ENCODE measurements at places on chromosomes 1 and 21.

- no peak for DNase-seq
These were observed 857.9 kb downstream of the BRINP3 start for GRCh38 chr1:189619682-189620332.

DNA sequence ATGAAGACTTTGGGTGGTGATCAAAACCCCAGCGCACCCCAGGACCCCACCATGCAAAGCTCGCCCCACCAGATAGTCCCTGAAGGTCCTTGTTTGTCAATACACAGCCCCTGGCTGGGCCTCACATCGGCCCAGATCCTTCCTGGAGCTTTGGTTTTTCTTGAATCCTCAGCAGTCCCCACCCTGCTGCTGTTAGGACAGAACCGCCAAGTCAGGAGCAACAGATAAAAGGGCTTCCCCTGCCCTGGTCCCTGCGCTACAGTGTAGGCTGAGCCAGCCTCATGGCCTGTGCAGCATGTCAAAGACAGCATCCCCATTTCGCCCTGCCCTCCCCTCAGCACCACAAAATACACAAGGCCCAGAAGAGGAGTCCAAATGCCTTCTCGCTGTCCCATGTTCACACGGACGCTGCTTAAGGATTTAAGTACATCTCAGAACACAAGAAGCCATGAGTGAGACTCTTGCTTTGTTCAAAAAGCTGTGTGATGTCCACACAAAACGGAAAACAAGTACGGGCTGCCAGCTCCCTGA lies 65.7 kb downstream of the PSMG1 start:
- no peak for DNase-seq

DNA sequence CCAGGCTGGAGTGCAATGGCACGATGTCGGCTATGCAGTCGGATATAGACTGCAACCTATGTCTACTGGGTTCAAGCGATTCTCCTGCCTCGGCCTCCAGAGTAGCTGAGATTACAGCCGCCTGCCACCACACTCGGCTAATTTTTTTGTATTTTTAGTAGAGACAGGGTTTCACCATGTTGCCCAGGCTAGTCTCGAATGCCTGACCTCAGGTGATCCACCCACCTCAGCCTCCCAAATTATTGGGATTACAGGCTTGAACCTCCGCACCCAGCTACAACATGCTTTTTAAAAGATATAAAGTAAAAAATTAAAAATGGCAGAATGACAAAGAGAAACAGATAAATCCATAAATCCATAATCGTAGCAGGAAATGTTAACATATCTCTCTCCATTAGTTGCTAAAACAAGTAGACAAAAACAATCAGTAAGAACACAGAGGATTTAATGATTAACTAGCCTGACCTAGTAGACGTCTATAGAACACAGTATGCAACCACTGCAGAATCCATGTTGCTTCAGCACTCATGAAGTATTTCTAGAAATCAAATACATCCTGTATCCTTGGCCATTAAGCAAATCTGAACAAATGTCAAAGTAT lies 59.9 kb upstream of the SPOCD1 start:
- no peak for DNase-seq

DNA sequence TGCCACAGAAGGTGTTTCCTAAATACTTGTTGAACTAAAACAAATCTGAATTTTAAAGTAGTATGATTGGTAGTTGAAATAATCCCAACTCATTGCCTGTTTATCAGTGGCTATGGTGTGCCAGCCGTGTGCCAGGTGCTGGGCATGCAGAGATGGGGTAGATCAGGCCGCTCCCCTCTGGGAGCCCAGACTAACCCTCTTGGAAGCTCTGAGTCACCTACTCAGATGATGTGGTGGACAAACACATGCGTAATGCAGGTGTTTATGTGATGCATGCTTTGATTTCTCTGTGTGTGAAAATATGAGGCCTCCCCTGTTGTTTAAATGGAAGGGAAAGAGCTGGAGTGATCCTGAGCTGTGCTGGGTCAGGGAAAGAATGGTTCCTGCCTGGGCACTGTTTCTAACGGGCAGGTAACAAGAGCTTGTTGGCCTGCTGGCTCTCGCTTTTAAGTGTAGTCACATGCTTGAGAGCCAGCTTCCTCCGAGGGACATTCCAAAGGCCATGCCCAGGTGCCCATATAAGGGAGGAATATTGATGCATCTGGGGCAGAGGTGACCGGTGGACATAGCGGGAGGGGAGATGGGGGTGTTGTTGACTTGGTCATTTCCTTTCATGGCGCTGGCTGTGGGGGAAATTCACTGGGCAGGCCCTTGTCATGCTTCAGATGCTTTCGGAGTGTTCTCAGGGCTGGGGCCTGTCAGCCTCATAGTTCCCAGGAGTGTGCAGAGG lies 10.2 kb downstream of the MFN2 start:
- DNase-seq, result no peak

GRCh38 chr21:16187603-16188301 lies 458.0 kb downstream of the USP25 start:
- no peak for DNase-seq

DNA sequence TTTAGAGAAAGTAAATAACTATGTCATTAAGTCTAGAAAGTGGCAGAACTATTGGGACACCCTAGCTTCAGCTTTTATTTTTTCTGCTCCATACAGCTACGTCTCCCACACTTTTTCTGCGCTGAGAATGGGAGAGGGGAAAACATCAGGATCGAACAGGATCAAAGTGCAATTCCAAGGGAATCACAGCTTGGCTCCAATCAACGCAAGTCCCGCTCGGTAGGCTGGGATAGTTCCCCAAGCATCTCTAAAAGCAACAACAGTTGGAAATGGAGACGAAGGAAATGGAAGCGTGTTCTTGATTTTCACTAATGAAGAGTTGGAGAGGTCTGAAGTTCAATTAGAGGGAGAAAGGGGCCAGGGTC lies 536 bp downstream of the HMGCL start:
- DNase-seq, result no peak

DNA sequence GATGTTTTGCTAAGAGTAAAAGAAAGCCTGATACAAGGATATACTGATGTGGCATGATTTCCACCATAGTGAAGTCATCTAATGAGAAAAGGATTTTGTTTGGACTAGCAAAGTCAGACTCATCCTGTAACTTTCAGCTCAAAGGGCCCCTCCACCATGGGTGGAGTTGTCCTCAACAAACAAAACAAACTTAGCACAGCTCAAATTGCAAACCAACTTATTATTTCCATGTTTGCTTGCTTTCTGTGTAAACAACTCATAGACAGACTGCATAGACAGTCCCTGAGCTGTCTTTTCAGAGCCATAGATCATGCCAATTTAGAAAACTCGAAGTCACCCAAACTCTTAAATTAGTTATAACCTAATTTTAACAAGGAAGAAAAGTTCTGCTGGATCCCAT lies 69.4 kb upstream of the VAV3 start:
- DNase-seq, result no peak

DNA sequence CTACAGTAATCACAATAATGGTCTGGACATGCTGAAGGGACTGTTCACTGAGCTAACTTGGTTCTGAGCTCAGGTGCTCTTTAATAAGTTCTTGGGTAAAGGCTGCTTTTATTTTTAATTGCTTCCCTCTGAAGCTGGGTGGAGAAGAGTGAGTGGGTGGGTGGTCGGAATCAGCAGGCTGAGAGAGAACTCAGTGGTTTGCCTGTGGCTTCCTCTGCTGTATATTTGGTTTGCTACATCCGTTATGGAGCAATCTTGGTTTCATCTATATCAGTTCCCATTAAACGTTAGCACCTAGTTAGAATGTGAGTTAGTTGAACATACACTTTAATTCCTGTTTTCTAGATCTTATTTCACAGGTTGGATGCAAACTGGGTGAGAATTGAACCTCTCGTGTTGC lies 23.3 kb downstream of the CNIH4 start:
- DNase-seq, result no peak

DNA sequence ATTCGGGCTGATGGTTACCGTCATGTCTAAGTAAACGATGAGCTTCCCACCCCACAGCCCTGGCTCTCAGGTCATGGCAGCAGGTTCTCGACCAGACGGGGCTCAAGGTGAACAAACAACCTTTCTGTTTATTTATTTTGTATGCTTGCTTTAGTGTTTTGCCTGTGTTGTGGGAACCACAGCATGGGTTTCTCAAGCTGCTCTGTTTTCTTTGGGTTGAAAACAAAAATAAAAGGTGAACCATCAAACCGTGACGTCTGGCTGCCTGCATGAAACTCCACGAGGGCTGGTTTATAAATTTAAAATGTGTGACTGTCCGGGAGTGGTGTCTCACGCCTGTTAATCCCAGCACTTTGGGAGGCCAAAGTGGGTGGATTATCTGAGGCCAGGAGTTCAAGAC lies 28.0 kb downstream of the TMEM51 start:
- no peak for DNase-seq

DNA sequence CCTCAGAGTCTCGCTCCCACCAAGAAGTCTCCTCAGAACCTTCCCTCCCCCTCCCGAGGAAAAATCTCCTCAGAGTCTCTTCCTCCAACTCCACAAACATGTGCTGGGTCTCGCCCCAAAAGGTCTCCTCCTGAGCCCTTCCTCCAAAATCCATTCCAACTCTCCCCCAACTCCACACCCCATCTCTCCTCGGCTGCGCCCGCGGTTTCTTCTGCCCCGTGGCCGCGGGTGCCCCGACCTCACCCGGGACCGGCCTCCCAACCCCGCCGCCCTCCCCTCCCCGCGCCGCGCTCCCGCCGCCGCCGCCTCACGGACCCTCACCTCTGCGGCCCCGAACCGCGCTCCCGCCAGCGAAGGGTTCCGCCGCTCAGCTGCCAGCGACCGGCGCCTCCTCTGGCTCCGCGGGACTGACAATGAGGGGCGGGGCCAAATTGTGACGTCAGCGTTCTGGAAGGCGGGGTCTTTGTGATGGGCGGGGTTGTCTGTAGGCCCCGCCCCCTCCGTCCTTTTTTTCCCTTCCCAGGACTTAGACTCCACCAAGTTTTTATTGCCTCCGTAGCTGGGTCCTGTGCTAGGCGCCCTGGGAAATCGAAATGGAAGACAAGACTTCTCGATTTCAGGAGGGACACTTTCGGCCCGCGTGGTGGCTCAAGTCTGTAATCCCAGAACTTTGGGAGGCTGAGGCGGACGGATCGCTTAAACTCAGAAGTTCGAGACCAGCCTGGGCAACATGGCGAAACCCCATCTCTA lies at the start of gene LUZP1:
TSS of gene LUZP1 (minus strand) at position 412 of the 750 bp plus-strand sequence.
- DNase-seq, result peak; percentile 84

DNA sequence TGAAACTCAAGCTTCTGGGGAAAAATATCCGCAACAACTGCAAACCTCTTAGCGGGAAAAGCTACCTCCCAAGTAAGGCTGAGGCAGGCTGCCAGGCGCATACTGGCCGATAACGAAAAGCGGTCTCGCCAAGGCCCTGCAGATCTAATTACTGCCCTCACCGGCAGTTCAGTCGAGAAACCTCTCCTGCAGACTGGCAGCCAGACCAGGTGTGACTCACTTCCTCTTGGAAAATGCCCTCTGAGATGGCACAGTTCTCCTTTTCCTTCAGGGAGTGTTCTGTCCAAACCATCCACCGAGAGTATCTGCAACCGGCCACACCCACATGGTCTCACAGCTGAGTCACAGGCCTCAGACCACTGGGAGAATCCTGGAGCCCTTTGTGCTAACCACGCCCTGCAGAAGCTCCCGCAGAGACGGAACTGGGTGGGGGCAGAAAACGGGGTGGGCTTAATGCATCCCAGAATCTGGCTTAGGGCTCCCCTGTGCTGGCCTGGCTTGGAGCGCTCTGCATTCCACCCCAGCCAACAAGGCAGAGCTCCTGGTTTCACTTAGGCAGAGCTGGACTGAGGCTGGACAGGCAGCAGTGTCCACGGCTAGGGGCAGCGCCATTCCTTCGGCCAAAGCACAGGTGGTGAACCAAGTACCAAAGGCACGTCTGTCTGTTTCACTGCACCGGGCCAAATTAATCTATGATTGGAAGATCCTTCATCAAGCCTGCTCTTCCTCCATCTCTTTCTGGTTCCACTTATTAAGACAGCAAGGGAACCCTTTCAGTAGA lies 1.2 kb downstream of the S100A10 start:
- peak; percentile 78 for DNase-seq

DNA sequence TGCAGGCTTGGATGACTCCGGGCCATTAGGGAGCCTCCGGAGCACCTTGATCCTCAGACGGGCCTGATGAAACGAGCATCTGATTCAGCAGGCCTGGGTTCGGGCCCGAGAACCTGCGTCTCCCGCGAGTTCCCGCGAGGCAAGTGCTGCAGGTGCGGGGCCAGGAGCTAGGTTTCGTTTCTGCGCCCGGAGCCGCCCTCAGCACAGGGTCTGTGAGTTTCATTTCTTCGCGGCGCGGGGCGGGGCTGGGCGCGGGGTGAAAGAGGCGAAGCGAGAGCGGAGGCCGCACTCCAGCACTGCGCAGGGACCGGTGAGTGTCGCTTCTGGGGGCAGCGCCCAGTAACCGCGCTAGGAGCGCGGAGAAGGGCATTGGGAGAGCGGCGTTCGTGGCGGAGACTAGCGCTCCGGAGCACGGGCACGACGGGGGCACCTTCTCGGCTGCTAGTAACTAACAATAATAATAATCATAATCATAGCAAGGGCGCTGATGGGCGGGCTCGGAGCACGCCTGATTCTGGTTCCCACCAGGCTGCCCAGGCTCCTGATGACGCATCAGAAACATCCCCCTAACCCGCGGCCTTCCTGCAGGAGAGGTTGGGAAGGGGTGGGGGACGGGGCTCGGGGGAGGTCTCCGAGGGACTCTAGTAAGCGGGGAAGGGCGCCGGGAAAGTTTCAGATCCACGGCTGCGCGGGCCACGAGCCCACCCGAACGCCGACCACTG lies at the start of gene MX1:
TSS of gene MX1 (plus strand) at position 286 of the 722 bp plus-strand sequence. CDS start 5,832 bp downstream, outside the sequence.
- DNase-seq, result peak; percentile 60

DNA sequence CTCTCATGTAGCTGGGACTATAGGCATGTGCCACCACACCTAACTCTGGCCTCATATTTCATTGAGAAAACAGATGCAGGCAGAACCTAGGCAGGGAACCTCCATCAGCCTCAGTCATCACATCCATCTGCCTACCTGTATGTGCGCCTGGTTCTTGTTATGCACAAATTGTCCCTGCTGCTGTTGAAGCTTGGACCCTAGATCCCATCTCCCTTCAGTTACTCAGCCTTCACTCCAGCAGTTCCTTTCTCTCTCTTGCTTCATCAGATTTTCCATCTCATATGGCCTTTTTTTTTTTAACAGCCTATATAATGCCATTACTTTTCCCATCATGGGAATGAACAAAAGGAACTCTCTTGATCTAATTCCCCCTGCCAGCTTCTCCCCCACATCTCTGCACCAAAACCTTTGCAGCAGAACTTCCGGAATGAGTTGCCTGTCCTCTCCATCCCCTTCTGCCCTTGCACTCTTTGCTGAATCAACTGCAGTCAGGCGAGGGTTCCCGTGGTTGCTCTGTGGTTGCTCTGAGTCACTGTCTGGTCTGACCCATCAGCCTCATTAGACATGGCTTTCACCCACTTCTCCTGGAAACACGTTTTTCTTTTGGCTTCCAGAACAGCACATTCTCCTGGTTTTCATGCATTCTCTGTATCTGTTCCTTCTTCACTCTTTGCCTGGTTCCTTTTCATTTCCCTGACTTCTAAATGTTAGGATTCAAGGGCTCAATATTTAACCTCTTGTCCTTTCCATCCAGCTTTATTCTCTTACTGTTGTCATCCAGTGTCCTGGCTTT lies 41.5 kb downstream of the UBE4B start:
- DNase-seq, result no peak

GRCh38 chr1:189429610-189430009 lies 1048.1 kb downstream of the BRINP3 start:
- DNase-seq, result no peak

GRCh38 chr1:51636764-51637522 lies 20.1 kb downstream of the OSBPL9 start:
- DNase-seq, result no peak

GRCh38 chr1:171803045-171803444 lies 21.6 kb downstream of the METTL13 start:
- DNase-seq, result no peak

Measured in breast epithelium (tissue), 4 donors.